GM06990 (cell line): ENCODE measurements at places on chromosomes 1 and 21.

DNA sequence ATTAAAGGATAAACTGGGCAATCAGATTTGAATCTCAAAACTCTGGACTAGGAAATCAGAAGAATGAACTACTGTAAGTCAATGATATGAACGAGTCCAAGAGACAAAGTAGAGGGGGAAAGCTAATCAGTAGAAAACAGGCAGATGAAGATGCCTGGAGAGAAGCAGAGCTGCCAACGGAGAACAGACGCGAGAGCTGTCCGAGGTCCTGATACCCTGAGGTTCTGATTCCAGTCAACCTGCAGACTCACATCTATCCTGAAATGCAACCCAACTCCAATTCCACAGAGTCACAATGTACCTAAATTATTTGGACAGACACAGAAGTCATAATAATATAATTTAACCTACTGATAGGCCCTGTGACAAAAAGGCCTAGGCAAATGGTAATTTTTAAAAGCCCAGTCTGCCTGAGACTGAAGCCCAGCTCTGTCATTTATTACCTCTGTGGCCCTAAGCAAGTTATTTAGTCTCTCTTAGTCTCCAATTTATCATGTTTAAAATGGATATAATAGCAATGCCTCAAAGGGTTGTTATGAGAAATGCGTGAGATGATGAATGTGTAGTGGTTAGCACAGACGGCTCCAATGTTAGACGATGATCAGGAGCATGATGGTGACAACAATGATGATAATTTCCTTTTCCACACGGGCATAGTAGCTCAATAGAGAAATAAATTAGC lies 33.4 kb downstream of the RGS7 start:
- no peak for DNase-seq

DNA sequence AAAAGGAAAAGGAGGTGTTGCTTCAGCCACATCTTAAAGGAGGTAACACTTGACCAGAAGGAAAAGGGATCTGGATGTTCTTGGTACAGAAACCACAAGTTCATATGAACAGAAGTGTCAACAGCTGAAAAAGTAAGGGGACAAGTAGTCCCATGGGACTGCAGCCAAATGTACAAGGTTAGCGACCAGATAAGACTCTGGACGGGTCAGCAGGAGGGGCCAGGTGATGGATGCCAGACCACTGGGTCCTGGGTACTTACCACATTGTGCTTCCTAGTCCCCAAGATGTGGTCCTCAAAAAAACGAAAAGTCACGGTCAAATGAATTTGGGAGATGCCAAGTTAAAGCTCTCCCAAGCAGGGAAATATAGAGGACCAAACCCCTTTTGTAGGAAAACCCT lies 16.6 kb upstream of the BMP8A start:
- no peak for DNase-seq

DNA sequence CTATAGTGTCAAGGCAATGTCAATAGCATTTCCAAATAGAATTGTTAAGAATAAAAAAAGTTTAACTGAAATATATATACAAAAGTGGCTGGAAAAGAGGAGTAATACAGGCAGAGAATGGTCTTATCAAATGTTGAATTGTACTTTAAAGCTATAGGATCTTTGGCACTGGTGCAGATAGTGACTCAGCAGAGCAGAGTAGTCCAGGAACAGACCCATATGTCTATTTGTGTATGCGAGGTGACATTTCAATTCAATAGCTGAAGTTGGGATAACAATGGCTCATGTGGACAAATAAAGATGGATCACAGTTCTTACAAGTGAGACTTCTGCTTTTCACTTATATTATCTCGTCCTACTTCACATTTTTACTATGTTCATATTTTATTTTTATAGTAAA lies 543.0 kb upstream of the B3GALT2 start:
- DNase-seq, result no peak

DNA sequence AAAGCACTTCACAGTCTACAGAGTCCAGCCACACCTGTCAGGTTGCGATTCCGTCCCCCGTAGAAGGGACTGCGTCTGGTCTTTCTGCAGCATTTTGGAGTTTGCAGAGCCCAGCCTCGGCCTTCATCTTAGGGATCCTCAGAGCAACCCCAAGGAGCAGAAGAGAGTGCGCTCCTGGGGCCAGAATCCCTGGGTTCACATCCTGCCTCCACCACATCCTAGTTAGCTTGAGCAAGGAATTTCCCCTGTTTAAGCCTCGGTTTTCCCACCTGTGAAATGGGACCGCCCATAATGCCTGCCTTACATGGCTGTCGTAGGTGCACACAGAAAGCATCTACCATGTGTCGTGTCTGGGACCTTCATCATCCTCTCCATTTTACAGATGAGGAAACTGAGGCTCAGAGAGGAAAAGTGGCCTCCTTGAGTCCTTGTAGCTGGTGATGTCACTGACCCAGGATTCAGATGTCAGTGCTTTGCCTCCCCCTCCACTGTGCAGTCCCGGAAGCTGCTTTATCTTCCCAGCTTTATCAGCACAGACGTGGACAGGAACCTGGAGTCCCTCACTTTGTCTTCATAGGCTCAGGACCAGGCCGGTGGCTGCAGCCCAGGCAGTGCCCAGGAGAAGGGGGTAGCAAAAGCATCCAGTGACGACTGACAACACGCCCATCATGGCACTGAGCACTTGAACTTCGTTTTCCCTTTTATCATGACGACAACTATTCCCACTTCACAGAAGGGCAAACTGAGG lies 438.5 kb downstream of the MATN1 start:
- DNase-seq, result no peak

GRCh38 chr1:210259561-210259960 lies 27.0 kb downstream of the SERTAD4 start:
- DNase-seq, result no peak

DNA sequence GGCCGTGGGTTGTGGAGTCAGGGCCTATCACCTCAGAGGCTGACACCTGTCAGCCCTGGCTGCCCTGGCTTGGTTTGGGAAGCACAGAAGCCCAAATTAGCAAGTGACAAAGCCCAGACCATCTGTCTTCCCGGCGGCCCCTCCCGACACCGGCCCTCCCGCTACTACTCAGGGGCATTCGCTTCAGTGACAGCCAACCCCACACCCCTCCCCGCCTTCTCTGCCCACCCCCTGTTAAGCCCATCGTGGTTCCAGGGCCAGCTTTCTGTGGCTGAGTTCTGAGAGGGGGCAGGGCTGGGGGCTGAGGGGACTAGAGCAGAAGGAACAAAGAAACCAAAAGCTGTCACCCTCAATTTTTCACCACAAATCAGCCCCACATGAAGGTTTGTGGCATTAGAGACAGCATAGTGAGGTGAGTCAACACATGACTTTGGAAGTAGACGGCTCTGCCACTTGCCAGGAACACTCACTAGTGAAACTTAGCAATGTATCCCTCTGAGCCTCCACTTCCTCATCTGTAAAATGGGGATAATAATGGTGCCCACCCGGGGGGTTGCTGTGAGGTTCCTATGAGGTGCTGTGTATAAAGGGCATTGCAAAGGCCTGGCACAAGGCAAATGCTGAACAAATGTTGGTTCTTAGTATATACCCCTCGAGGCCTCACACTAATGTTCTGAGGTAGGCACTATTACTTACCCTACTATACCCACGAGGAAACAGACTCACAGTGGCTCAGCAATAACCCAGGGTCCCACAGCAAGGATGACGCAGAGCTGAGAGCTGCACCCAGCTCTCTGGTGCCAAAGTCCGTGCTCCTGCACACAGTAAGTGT lies 5.2 kb upstream of the TNNI1 start:
- DNase-seq, result no peak

- DNase-seq, result no peak
These were observed 1.6 kb downstream of the NFIA start for GRCh38 chr1:61083807-61084440.

GRCh38 chr1:150406483-150406882 lies 42.5 kb downstream of the RPRD2 start:
- DNase-seq, result no peak

- no peak for DNase-seq
These were observed 660 bp downstream of the MEGF6 start for GRCh38 chr1:3610527-3611169.

DNA sequence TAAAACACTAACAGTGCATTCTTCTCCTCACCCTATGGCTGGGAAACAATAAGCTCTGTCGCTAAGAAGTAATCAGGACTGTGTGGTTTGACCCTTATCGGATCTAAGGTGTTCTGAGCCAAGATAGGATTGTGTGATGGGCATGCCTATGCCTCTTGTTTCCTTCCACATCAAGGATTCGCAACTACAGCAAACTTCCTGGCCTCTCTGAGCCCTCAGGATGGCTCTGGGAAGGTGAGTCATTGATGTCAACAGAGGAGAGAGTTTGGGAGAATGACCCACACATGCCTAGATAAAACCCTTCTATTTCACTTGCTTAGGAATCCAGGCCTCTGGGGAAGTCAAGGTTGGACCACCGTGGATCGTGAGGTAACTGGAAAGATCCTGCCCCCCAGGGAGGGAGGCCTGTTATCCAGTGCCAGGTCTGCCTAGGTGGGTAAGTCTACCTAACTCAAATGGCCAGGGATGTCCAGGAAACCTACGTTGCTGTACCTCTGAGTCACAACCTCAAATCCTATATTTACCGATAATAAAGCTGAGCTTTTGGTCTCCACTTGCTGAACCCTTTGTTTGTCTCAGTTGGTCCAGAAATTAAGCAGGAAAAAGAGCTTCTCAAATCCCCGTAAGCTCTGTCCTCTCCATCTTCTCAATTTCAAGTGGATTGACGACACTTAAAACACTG lies 27.4 kb downstream of the TIAM1 start:
- DNase-seq, result no peak

GRCh38 chr21:16421007-16421406 lies 691.2 kb downstream of the USP25 start:
- DNase-seq, result no peak

GRCh38 chr1:160092366-160093068 lies 5.9 kb downstream of the IGSF8 start:
- no peak for DNase-seq

DNA sequence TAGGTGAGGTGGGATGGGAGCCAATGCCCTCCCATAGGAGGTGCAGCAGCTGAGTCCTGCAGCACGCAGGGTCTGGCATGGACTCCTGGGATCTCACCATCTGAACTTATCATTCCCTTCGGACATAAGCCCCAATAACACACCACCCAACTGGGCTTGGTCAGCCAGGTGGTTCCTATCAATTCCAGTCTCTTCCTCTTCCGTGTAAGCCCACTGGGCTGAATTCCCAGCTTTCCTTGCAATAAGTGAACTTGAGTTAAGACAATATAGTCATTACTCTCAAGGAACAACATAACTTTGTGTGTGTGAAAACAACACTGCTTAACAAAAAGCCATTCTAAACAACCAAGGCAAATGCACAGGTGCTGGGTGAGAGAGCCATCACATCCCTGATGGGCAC lies 86.6 kb upstream of the EDN2 start:
- DNase-seq, result no peak

DNA sequence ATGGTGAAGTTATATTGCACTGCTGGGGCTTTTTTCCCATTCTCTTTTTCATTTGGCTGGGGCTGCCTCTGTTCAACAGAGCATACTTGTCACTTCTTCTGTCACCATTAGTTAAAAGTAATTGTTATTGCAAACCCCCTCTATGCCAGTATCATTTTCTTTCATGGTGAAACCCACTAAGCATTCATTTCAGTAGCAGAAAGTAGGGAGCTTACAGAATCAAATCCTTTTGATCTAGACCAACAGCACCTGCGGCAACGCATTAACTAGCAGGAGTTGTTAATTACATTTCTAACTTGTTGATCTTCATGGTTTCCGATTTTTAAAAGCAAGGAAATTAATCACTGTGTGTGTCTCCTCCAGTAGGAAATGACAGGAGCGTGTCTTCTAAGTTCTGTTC lies 15.0 kb downstream of the SMYD2 start:
- no peak for DNase-seq

DNA sequence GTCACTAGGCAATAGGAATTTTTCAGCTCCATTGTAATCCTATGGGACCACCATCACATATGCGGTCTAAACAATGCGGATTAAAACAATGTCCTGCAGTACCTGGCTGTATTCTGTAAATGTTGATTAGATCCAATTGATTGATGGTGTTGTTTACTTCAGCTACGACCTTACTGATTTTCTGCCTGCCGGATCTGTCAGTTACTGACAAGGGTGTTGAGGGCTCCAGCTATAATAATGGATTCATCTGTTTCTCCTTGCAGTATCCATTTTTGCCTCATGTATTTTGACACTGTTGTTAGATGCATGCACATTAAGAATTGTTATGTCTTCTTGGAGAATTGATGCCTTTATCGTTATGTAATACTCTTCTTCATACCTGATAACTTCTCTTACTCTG lies 39.0 kb downstream of the RAP1A start:
- DNase-seq, result no peak

DNA sequence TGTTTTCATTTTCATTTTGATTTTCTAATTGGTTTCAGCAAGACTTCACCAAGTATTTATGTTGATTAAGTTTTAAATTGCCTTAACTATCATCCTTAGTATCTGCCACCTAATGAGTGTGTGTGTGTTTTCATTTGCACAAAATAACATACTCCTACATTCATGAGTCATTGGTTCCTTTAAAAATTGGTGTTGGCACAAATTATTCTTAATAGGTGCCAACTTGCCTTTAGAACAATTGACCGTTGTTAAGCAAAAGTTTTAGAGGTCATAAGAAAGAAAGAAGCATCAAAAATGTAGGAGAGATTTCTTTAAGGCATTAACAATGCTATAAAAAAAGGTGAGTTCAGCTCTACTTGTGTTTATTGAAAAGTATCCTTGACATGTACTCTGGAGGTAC lies 77.5 kb downstream of the FNBP1L start:
- no peak for DNase-seq

- DNase-seq, result peak; percentile 51
These were observed 10.1 kb downstream of the MEF2D start for GRCh38 chr1:156490401-156491032.

- no peak for DNase-seq
These were observed 8.1 kb downstream of the PLEKHM2 start for GRCh38 chr1:15692121-15692682.

DNA sequence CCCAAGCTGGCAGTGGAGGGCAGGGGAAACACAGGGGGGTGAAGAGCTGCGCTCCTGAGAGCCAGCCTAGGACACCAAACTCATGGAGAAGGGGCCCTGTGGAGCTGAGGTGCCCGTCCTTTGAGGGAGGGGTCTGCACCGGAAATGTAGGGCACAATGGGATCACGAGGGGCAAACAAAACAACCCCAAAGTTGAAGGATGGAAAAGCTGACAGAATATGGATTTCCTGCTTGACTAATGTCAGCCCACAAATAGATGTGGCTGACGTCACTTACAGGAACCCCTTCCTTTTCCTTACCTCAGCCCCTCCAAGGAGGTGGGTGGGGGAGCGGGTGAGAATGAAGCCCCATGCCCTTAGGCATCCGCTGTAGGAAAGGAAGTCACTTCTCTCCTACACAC lies 110.9 kb downstream of the KCNN3 start:
- DNase-seq, result no peak

- DNase-seq, result no peak
These were observed 35.1 kb downstream of the UAP1 start for GRCh38 chr1:162596514-162597170.

- no peak for DNase-seq
These were observed 365.5 kb upstream of the ESRRG start for GRCh38 chr1:217088521-217089284.

GRCh38 chr1:91553177-91553591 lies 52.5 kb downstream of the CDC7 start:
- no peak for DNase-seq
